ENCODE measurements at places on chromosomes 2 and 18.

GRCh38 chr2:169182573-169182972, 113.2 kb downstream of the DHRS9 start:
- no peak for DNase-seq

DNA sequence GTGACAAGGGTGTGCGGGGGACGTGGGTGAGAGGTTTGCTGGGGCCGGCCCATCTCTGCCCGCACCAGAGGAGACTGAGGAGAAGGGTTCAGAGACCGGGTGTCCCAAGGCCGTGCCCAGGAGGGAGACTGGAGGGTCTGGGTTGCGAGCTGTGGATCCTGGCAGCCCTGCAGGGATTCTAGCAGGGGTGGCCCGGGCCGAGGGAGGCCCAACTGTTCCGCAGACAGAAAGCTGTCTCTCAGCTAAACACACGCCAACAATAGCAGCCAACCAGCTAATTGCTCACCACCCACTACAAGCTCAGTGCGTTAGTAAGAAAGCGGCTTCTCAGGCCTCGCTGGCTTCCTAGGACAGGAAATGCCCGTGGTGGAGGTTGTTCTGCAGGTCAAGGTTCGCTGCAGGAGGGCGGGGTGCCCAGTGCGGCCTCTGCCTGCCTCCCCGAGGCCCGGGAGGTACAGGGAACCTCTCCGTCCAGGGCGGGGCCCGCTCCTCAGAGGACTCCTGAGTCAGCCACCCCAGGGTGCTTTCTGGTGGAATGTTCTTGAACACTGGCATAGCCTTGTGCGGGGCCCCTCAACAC, 282.0 kb upstream of the PXDN start:
- DNase-seq = no peak

- DNase-seq = no peak
Observed at GRCh38 chr18:9825571-9826073, 60.2 kb upstream of the TXNDC2 start.

DNA sequence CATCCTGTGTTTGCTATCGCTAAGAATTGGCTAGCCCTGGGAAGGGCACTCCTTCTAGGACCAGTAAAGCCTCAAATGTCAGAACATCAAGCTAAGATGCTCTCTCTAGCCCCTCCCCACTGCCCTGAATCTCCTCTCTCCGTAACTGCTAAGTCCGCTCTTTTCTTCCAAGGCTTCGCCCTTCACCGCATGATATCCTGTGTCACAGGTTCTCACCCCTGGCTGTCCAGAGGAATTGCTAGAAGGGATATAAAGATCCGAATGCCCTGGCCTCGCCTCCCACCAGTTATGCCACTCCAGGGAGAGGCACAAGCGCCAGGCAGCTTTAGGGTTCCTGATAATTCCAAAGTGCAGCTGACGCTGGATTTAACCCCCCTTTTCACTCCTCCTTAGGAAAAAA, 17.1 kb upstream of the GPR45 start:
- DNase-seq = no peak

GRCh38 chr2:73993778-73994177, 9.1 kb downstream of the TET3 start:
- no peak for DNase-seq

DNA sequence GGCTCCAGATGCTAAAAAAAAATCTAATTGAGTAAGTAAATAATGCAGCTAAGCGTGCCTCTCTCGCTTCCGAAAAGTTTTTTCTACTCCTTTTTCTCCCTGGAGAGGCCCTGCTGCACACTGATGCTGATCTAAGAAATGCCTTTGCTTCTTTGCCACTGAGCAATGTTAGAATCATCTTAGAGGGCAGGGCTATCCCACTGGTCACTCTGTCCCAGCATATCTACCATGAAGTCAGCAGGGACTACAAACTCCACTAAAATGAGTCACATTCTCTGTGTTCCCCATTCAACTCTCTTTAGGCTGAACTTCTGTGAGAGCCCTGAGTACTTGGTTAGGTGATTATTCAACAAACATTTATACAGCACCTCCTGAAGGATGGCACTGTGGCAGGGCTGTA, 127.6 kb upstream of the LYPD1 start:
- no peak for DNase-seq

DNA sequence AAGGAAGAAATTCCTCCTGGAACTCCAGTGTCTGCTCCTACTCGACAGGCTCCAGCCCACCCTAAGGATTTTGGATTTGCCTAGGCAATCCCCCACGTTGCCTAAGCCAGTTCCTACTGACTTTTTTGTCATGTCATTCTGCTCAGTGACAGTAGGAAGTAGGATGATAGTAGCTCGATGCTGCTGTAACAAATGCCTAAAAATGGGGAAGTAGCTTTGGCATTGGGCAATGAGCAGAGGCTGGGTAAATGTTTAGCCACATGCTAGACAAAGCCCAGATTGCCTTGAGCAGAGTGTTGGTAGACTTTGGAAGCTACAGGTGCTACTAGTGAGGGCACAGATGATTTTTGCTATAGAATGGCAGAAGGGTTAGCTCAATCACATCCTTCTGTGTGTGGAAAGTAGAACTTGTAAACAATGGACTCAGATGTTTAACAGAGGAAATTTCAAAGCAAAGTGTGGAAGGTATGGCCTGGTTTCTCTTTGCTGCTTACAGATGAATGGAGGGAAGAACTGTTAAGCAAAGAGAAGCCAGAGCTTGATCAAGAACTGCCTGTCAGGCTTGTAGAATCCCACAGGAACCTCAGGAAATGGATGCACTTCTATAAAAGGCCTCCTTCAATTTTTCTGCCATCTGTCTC, 154.8 kb downstream of the RNF144A start:
- no peak for DNase-seq

DNA sequence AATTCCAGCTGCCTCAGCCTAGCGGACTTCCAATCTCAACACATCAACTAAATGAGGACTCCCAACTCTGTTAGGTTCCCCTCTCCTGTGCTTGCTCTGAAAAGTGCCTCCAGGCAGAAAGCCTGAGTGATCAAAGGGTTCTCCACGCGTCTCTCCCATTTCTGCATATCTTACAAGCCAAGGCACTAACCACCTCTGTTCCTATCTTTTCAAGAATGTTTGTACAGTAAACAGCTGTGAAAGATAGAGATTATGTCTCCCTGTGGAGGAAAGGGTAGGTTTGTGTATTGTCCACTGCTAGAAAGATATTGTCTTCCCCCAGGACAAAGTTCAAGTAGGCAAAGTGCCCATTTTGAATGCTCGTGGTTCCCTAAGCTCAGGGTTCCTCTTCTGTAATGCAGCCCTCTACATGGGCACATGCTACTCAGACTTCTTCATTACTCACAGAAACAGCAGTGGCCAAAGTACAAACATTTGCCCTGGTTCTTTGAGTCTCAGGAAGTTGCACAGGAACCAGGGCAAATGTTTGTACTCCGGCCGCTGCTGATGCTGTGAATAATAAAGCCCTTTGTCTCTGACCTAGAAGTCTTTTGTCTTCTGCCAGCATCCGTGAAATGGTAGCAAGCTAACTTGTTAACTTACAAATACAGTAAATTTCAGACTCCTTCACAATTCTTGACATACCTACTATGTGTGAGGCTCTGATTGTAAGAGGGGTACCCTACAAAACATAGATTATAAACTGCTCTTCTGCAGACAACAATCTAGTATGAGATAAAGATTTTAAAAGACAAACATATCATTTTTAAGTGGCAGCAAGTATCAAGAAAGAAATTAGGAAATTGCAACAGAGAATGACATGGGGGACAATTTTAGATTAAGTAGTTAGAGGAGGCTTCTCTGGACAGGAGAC, 44.5 kb downstream of the PKDCC start:
- DNase-seq = no peak

- DNase-seq = no peak
Observed at GRCh38 chr2:166091439-166091838, 36.4 kb downstream of the SCN1A start.

Data from naive thymus-derived CD8-positive, alpha-beta T cell (primary cell).